Body of pancreas (tissue), 4 donors: ENCODE measurements at places on chromosomes 1 and 21. TPM values are rescaled to one million over a fixed set of nuclear protein-coding genes. Genes with fewer than 3 reads are reported as not detected.

DNA sequence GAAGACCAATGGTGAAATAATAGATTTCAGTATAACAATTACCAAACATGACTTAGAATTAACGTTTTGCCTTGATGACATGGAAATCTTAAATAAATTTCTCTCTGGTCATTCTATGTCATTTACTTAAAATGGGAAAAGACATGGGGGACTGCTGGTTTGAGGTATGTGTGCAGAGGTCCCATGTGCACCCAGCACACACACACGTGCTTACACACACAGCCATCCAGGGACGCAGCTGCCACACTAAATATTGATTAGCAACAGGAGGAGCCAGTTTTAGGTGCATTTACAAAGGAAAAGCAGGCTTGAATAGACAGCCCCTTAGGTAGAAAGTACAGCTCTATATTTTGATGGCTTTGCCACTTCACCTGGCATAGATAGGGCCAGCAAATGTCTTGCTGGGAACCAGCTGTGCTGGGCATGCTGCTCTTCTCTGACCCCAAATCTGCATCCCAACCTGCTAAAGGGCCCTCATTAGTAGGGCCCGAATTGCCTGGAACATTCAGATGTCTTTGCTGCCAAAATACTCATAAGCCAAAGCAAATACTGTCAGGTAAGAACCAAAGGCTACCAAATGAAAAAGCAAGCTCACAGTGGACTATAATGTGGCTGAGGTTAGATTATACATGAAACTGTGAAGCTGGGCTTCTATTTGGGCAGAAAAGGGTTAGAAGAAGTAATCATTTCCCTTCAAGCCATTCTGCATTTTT is 399.9 kb downstream of the HHAT start:
- H3K4me1 ChIP-seq = no peaks in the 10 kb centered on the region
- H3K4me3 ChIP-seq = no peak overlapping the region
- H3K27ac ChIP-seq = no peak overlapping the region

- H3K27me3 ChIP-seq = no peaks in the 10 kb centered on the region
- DNase-seq = no peak
- no peak overlapping the region for H3K27ac ChIP-seq
- H3K4me1 ChIP-seq = no peaks in the 10 kb centered on the region
- no peak overlapping the region for H3K4me3 ChIP-seq
Measured at GRCh38 chr1:78091215-78091813, 45.5 kb downstream of the GIPC2 start.

- no peak within 1 kb of the TSS for H3K27ac ChIP-seq
- H3K27me3 ChIP-seq = no peaks in the 10 kb centered on the region
- no peaks in the 10 kb centered on the region for H3K36me3 ChIP-seq
- peaks cover 18% of the 10 kb centered on the region for H3K4me1 ChIP-seq
- DNase-seq = peak; percentile 48
- H3K4me3 ChIP-seq = peak within 1 kb of the TSS; percentile 9
Measured at GRCh38 chr1:93681101-93681988, at the start of gene BCAR3. Gene BCAR3, minus strand, starts transcription at chr1:93681837. Its CDS starts 6,907 bp downstream, at chr1:93674930.

GRCh38 chr1:246295968-246296367 is 211.1 kb downstream of the SMYD3 start:
- no peak overlapping the region for H3K27ac ChIP-seq
- no peak overlapping the region for H3K4me3 ChIP-seq
- peak; percentile 7 for DNase-seq

DNA sequence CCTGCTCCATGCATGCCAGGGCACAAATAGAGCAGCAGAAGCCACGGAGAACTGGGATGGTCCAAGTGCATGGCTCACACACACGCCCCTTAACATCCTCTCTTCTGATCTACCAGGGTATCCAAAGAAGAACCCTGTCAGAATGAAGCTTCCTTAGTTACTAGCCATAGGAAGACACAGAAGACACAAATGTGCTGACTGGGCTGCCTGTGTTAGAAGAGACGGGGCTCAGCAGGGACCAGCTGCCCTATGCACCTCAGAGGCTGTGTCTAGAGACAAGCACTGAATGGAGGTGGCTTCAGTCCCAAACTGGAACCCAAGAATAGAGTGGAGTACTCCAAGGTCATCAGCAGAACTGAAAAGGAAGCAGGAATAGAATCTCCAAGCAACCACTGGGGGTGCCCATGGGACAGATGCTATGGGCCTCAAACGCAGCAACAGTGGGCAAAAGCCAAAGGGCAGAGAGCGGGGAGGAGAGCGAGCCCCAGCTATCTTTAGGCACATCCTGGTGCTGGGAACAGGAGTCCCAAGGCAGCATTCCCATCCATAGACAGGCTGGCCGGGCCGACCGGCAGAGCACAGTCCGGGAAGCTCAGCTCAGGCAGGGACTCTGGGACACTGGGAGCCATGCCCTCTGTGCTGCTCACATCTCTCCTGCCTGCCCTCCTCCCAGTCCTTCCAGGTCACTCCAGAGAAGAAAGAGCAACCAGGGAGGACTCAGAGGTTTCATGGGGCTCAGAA is 9.5 kb downstream of the SLC6A9 start:
- no peak for DNase-seq
- no peaks in the 10 kb centered on the region for H3K27me3 ChIP-seq

DNA sequence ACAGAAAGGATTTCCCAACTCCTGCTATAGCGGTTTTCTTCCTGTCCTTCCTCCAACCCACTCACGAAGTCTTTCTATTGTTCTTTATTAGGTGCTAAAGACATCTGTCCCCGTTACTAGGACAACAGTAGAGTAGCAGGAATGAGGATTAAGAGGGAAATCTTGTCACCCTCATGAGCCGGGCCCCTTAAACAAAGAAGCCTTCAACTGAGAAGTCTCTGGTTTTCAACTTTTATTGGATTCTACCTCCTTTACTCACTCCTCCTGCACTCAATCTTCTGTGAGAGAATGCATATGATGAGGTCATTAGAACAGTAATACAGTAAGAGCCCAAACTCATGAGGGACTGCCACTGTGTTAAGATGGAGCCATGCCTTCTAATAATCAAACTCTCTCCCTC is 206.3 kb downstream of the OMA1 start:
- H3K27me3 ChIP-seq = no peaks in the 10 kb centered on the region
- no peak overlapping the region for H3K27ac ChIP-seq
- no peaks in the 10 kb centered on the region for H3K36me3 ChIP-seq
- H3K4me3 ChIP-seq = no peak overlapping the region

DNA sequence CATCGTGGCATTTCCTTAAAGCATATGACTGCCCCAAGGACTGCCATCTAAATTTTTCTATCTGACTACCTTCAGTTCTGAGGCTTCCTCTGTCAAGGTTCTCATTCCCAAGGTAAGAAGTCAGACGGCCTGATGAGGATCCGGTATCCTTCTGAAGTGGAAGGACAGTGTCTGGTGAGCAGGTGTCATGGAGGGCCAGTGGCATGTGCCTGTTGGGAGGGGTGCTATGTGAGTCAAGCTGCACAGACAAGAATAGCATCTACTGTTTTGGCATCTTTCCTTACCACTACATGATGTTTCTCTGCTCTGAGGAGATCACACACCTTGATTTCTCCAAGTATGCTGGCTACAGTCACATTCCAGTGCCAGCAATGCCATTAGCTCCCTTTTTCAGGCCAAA is 99.6 kb upstream of the RGS1 start:
- DNase-seq = no peak
- H3K27ac ChIP-seq = no peak overlapping the region
- no peak overlapping the region for H3K4me3 ChIP-seq

Gene CFHR2
- not detected for total RNA-seq

DNA sequence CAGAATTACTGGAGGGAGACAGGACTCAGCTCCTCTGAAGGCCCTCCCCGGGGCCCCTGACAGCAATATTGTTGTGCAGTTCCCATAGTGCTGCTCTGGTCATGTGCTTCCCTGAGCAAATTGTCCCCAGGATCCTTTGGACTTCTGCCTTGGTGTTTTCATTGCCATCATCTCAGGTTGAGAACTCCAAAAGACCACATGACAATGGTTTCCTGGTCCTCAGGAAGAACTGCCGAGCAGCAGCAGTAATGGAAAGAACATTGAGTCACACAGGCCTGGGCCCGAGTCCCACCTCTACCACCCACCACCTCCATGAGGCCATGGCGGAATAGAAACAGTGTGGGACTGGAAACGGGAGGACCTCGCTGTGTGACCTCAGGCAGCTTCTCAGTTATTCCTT is 6.3 kb upstream of the CTTNBP2NL start:
- DNase-seq = no peak
- peaks cover 25% of the 10 kb centered on the region for H3K4me1 ChIP-seq
- H3K27me3 ChIP-seq = no peaks in the 10 kb centered on the region
- no peak overlapping the region for H3K27ac ChIP-seq
- no peak overlapping the region for H3K4me3 ChIP-seq

Gene SPRR5
- not detected for total RNA-seq
